Right cardiac atrium (tissue), 5 donors: ENCODE measurements at places on chromosomes 5 and 9. TPM values are rescaled to one million over a fixed set of nuclear protein-coding genes. Genes with fewer than 3 reads are reported as not detected.

Gene PCDHA9
- 0.03 TPM for total RNA-seq

Gene WDR31
- total RNA-seq = 7.4 TPM

Gene SLC46A2
- not detected for total RNA-seq

Gene TMEM171
- not detected for total RNA-seq

Gene CDH9
- total RNA-seq = not detected

Gene SEC24A
- 11.3 TPM for total RNA-seq

Gene GPR150
- total RNA-seq = 0.25 TPM
